ENCODE measurements at places on chromosomes 3 and 15. TPM values are rescaled to one million over a fixed set of nuclear protein-coding genes. Genes with fewer than 3 reads are reported as not detected.

The PLSCR2 gene
- total RNA-seq: not detected

The SPSB4 gene
- total RNA-seq: not detected

The HTR3E gene
- not detected for total RNA-seq

- no peaks in the 10 kb centered on the region for H3K27me3 ChIP-seq
- no peaks in the 10 kb centered on the region for H3K36me3 ChIP-seq
- peaks cover 20% of the 10 kb centered on the region for H3K4me1 ChIP-seq
- no peak overlapping the region for H3K27ac ChIP-seq
Measured at GRCh38 chr3:194851941-194852340, 166.3 kb downstream of the FAM43A start.

DNA sequence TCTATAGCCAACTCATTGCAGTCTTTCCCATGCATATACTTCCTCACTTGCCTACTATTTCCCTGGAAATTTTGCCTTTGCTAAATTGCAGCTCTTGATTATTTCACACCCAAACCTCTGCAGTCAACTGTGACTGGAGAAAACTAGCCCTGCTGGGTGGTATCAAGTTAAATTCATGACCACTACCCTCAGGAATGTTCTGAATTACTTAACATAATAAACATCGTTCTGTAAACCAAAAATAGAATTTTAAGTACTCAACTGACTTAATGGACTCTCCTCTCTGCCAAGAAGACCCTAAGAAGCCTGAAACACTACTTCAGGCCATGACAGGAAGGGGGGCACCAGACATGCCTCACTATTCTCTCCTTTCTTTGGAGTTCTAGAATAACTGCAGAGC, 1278.0 kb upstream of the GBE1 start:
- no peaks in the 10 kb centered on the region for H3K27me3 ChIP-seq
- H3K27ac ChIP-seq: no peak overlapping the region
- H3K4me3 ChIP-seq: no peak overlapping the region
- no peaks in the 10 kb centered on the region for H3K36me3 ChIP-seq
- H3K4me1 ChIP-seq: no peaks in the 10 kb centered on the region

- no peak for DNase-seq
- H3K27me3 ChIP-seq: no peaks in the 10 kb centered on the region
Measured at GRCh38 chr3:46593979-46594378, 18.3 kb upstream of the FAM240A start.

DNA sequence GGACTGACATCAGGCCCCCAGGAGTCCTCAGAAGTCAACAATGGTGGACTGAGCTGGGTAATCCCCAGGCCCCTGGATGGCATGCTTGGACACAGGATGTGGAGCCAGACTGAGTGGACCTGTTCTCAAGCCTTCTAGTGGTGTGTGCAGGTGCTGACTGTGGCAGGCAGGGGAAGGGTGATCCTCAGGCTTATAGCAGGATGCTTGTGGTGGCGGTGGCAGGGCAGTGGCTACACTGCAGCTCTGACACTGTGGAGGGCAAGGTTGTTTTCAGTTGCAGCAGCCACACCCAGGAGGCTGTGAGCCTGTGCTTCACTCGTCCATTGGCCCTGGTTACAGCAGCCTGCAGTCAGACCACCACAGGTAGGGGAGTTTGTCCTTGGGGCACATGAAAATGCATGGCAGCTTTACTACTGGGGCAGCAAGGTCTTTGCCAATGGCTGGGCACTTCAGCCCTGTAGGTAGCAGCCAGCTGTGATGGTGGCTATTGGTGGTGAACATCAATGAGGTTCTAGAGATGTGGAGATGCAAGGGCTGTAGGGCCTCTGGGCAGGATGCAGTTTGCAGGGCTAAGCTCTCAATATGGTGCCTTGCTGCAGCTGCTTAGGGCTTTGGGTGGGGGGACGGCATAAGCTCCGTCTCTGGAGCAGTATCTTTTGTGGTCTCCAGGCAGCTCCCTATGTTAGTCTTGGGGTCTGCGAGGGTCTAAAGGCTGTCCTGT, 17.5 kb upstream of the MYO5A start:
- DNase-seq: no peak
- no peak overlapping the region for H3K4me3 ChIP-seq
- H3K4me1 ChIP-seq: no peaks in the 10 kb centered on the region
- H3K36me3 ChIP-seq: peaks cover 3% of the 10 kb centered on the region
